ENCODE measurements at places on chromosomes 13 and 19.

GRCh38 chr13:21427741-21428140 lies 31.4 kb downstream of the ZDHHC20 start:
- no peak for DNase-seq

DNA sequence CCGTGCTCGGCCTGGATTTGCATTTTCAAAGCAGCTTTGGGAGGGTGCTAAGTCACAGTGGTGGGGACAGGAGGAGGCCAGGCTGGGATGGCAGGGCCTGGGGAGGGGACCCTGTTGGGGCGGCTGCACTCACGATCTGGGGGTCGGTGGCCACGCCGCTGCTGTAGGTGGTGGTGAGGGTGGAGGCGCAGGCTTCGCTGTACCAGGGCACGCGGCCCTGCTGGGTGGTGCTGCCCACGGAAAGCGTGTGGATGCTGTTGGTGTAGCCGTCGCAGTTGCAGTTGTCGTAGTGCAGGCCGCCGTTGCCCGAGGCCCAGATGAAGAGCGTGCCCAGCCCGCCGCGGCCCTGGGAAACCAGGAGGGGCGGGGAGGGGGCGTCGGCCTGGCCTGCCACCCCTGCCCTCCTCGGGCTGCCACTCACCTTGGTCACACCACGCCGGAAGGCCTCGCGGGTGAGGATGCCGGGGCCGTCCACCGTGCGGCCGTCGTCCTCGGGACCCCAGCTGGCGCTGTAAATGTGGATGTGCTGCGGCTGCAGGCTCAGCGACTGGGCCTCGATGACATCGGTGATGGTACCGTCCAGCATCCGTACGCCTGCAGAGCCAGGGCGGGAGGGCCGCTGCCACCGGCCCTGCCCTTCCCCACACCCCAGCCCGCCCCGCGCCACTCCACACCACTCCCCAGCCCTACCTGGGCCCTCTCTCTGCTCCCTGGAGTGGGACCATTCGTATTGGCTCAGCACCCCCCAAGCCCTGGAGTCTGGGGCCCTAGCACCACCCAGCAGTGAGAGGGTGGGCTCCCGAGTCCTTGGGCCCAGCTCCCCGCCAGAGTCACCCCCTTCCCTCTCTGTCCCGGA lies 3.2 kb downstream of the PCSK4 start:
- no peak for DNase-seq

GRCh38 chr13:93372856-93373255 lies 146.2 kb downstream of the GPC6 start:
- DNase-seq: no peak

- no peak for DNase-seq
These were observed 9.0 kb upstream of the HSH2D start for GRCh38 chr19:16134510-16134909.

DNA sequence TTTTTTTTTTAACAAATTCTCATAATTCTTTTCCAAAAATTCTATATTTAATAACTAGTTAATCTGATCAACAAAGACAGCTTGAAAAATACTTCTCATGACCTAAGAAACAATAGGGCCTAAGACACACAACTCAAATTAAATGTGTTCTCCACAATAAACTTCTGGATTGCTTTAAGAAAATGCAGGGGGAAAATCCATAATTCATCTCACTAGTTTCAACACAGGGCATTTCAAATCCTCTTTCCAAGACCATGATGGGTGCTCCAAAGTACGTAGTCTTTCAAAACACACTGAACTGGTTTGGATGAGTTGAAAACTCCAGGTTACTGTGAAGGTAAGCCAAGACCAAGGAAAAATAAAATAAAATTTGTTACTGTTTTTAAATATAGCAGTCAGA lies 62.6 kb downstream of the DCLK1 start:
- no peak for DNase-seq

DNA sequence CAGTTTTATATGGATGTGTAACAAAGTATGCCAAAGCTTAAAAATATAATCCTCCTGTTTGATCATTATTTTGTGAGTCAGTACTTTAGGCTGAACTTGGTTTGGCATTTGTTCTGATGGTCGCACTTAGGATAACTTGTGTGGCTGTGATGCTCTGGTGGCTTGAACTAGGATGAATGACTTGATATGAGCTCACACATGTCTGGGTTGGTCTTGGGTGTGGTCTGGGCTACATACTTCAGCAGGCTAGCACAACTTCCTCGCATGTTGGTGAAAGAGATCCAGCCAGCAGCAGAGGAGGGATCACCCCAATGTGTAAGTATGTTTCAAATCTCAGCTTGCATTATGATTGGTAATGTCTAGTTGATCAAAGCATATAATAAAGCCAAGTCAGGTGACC lies 969.1 kb upstream of the PCDH9 start:
- DNase-seq: no peak

Data from H54 (cell line).